ENCODE measurements at places on chromosomes 1 and 21.

- DNase-seq, result no peak
These were observed 34.5 kb downstream of the CACNA1S start for GRCh38 chr1:201077736-201078135.

DNA sequence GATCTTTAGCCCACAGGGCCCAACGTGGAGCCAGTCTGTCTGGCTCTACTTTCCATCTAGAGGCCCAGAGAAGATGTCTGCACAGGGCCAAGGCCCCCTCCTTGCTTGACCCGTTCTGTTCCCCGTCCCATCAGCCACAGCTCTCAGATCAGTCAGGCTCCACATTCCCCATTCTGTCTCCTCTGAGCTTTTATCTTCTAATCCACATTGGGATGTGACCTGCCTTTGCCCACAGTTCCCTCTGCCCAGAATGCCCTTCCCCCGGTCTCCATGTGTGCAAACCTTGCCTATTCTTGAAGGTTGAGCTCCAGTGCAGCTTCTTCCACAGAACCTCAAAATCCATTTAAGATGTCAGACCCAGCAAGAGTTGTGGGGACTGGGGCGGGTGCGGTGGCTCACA, 53.3 kb upstream of the WASF2 start:
- DNase-seq, result no peak

DNA sequence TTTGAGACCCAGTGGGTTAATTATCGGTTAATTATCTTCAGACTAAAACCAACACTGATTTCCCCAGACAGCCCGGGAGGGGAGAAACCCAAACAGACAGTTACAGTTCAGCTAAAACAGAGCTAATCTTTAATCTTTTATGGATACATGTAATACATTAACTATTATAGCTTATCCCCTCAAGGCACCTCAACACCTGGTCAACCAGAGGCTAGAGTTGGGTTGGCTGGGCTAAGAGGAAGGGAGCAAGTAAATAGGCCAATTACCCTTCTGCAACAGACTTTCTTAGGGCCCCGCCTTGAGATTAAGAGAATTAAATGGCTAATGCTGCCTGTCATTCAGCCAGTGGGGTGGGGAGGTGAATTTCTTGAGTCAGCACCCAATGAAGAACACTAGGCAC, 6.6 kb upstream of the MED18 start:
- DNase-seq, result no peak

- no peak for DNase-seq
These were observed 23.8 kb downstream of the ZMPSTE24 start for GRCh38 chr1:40281853-40282252.

DNA sequence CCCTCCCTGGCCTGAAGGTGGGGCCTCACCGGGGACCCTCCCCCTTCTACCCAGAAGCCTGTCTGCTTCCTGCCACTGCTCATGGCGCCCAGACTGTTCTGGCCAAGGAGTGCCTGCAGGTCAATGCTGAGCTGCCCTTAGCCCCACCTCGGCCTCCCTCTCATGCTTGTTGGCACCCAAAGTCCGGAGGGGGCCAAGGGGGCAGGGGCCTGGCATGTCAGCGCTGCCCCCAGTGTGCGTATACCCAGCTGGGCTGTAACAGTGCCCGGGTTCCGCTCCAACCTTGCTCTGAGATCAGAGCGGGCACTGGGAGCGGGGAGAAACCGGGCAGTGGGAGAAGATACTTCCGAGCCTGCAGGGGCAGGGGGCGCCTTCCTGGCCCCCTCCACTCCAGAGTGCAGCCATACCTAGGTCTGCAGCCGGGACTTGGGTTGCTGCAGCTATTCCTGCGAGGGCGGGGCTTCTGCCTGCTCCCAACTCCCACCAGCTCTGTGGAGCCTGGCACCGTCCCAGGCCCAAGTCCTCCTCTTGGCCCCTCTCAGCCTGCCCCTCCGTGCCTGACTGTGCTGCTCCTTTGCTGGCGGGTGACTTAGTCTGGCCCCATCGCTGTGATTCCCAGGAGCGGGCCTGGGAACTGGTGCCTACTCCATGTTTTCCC, 21.4 kb upstream of the TGFB2 start:
- DNase-seq, result no peak

- DNase-seq, result no peak
These were observed 4.0 kb upstream of the PDE9A start for GRCh38 chr21:42649122-42650032.

DNA sequence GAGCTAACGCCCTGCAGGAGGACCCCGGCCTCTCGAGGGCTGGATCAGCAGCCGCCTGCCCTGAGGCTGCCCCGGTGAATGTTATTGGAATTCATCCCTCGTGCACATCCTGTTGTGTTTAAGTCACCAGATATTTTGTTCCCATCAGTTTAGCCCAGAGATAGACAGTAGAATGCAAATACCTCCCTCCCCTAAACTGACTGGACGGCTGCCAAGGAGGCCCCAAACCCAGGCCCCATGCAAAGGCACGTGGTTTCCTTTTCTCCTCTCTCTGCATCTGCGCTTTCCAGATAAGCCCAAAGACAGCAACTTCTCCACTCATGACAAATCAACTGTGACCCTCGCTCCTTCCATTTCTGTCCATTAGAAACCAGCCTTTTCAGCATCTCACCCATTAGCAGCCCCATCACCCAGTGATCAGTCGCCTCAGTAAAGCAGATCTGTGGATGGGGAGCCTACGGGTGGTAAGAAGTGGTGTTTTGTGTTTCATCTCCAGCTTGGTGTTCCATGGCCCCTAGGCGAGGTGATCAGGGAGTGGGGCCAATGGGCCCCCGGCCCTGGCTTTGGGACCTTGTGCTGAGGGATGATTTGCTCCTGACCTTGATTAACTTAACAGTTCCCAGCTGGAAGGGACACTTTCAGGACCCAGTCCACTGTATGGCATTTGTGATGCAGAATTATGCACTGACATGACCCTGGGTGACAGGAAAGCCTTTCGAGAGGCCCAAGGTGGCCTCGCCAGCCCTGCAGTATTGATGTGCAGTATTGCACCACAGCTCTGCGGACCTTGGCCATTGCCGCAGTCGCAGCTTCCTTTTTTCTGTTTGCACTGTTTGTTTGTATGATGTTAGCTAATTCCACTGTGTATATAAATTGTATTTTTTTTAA, 5.2 kb downstream of the NPPA start:
- no peak for DNase-seq

- no peak for DNase-seq
These were observed 103.6 kb downstream of the RHOU start for GRCh38 chr1:228838717-228839500.

DNA sequence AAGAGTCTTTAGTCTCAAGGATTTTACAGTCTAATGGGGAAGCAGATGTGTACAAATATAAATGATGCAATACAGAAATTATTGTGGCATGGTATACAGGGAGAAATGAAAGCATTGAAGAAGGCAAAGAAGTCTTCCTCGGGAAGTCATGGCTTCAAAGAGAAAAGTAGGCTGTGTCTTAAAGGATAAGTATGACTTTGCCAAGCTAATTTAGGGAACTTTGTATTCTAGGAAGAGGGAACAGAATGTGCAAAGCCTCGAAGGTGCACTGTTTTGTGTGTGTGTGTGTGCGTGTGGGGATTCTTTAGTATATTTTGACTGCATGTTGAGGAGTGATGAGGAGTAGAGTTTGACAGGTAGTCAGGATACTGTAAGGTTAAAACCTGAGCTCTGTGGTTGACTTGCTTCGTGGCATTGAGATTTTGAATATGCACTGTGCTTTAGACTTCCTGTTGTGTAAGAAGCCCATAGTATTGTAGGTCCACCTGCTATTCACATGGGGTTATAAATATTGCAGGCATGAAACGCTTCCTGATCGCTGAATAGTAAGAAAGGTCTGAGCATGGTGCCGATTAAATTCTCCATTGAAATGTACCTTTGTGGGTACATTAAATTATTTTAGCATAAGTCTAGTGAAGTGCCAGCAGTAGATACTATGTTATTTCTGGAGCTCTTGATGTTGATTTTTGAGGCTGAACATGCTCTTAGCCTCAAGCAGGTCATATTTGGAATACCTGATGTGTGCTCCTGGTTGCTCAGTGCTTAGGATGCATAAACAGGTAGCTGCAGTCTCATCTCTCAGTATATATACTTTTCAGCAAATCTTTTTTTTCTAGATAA, 8.0 kb downstream of the SMAP2 start:
- no peak for DNase-seq

DNA sequence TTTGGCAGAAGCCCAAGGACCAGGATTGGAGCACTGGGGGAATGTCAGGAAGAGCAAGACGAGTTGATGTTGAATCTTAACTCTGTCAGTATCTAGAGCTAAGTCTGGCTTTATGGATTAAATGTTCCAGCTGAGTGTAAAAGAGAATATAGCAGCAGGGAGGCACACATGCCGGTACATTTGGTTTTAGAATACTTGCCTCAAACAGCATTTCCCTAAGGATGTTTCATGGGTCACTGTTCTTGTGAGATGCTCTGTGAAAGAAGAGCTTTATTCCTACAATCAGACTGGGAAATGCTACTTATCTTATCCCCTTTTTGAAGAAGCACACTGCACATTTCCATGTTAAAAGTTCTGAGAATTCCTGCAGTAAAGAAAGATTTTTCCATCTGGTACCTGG, 440.3 kb upstream of the B3GALT2 start:
- no peak for DNase-seq

DNA sequence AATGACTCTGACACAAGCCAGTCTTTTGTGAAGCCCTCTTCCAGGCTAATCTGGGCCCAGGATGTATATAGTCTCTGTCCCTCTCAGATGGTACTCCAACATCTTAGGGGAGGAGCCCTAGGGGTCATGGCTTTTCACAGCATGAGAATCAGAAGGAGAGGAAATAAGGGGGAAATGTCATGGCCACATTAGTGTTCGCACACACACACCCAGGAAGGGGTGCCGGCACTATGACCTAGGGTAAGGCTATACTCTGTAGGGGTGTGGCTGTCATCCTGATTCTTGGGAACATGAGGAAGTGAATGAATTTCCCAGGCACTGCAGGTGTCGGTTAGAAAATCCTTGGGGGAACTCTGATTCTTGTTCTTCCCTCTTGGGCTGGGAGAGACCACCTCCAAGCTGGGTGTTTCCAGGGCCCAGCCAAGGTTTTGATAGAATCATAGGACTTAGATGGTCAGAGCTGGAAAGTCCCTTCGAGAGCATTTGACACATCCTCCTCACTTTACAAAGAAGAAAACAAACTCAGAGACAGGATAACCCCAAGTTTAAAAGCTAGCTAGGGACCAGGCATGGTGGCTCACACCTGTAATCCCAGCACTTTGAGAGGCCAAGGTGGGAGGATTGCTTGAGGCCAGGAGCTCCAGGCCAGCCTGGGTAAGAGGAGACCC, 22.0 kb downstream of the GFI1 start:
- DNase-seq, result no peak

- DNase-seq, result no peak
These were observed 43.7 kb upstream of the KCNA3 start for GRCh38 chr1:110718452-110718851.

- no peak for DNase-seq
These were observed 13.3 kb downstream of the ATF6 start for GRCh38 chr1:161779393-161779792.

DNA sequence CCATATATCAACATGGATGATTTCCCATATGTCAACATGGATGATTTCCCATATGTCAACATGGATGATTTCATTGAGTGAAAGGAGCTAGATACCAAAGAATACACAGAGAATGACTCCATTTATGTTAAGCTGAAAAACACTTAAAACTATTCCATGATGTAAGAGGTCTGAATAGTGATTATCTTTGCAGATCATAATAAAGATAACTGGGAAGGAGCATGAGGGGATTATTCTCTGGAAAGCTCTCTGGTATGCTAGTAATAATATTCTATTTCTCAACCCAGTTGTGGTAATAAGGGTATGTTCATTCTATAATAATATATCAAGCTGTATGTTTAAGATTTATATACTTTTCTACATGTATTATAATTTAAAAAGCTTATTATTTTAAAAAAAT, 14.1 kb downstream of the SYNJ1 start:
- no peak for DNase-seq

GRCh38 chr1:224739997-224740684, 124.0 kb downstream of the CNIH3 start:
- DNase-seq, result no peak

- DNase-seq, result no peak
These were observed 180.8 kb downstream of the RPS6KC1 start for GRCh38 chr1:213231795-213232231.

DNA sequence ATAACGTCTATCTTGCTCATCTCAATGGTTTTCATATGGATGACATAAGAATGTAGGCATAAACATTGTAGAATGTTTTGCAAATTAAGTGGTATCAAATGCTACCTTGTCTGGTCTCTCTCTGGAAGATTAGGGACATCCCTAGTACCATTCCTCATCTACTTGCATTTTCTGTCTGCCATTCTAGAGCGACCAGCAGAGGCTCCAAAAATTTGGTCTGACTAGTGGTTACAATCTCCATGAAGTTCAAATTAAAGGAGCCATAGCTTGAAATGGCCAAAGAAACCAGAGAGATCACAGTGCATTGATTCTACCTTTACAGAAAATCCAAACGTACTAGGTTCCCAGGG, 1.1 kb downstream of the CD84 start:
- DNase-seq, result no peak

GRCh38 chr1:154434346-154435085, 29.4 kb downstream of the IL6R start:
- DNase-seq, result no peak

GRCh38 chr1:29849038-29849750, 612.9 kb downstream of the PTPRU start:
- DNase-seq, result peak; percentile 4

DNA sequence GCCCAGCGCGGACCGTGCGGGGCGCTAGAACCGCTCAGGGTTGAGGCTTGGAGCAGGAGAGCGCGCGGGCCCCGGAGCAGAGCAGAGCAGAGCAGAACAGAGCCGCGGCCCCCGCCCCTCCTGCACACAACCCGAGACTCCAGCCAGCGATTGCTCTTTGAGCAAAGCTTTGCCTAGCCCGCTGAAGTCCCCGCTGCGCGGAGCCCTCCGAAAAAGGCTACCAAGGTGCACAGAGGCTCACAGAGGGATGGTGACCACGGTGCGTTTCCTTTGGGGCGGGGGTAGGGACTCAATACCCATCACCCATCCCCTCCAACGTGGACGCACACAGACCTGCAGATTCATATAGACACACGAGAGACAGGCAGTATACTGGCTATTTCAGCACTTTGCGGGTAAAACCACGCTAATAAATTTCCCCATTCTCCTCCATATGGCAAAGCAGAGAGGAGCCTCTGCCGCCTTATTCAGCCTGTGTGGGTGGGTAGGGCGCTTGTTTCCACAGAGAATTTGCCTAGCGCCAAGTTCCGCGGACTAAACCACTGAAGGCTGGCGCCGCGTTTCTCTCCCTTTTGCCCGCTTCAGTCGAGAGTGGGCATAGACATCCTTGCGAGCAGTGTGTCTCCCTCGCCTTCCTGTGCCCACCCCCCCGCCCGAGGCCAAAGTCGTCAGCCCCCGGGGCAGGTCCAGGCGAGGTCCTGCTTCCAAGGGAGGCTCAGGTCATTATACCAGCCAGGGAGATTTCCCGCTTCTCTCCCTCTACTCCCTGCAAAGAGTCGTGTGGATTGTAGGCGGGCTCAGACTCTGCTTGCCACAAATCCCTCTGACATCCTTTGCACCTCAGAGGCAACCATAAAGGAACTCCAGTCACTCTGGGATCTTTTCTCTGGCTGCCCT, 8.5 kb downstream of the HLX start:
- DNase-seq, result no peak

Measured in activated CD8-positive, alpha-beta memory T cell treated with anti-CD3 and anti-CD28 coated beads for 1 hour (primary cell).